ENCODE measurements at places on chromosomes 1 and 21. TPM values are rescaled to one million over a fixed set of nuclear protein-coding genes. Genes with fewer than 3 reads are reported as not detected.

FBXO2 gene
- total RNA-seq: 152 TPM

ZMYND12 gene
- 2.8 TPM for total RNA-seq

RAB25 gene
- total RNA-seq: not detected

KISS1 gene
- total RNA-seq: not detected

DR1 gene
- 32.3 TPM for total RNA-seq

MEGF6 gene
- 7.4 TPM for total RNA-seq

STYXL2 gene
- total RNA-seq: 0.52 TPM

TRPM2 gene
- total RNA-seq: 80.6 TPM

TAS1R3 gene
- 1.1 TPM for total RNA-seq

SEMA4A gene
- total RNA-seq: 32.9 TPM

CELA3A gene
- total RNA-seq: not detected

GFI1 gene
- not detected for total RNA-seq

OR2M3 gene
- 1.7 TPM for total RNA-seq

SELE gene
- total RNA-seq: 0.36 TPM
